ENCODE measurements at places on chromosomes 4 and X. TPM values are rescaled to one million over a fixed set of nuclear protein-coding genes. Genes with fewer than 3 reads are reported as not detected.

The ADRA2C gene
- not detected for total RNA-seq

- no peak overlapping the region for H3K4me3 ChIP-seq
- no peak for DNase-seq
- no peak overlapping the region for H3K27ac ChIP-seq
- peaks cover 2% of the 10 kb centered on the region for H3K27me3 ChIP-seq
- no peaks in the 10 kb centered on the region for H3K36me3 ChIP-seq
Measured at GRCh38 chrX:40152173-40152711, 54.5 kb upstream of the BCOR start.

The MTM1 gene
- 24.1 TPM for total RNA-seq

The CT47B1 gene
- total RNA-seq: not detected

DNA sequence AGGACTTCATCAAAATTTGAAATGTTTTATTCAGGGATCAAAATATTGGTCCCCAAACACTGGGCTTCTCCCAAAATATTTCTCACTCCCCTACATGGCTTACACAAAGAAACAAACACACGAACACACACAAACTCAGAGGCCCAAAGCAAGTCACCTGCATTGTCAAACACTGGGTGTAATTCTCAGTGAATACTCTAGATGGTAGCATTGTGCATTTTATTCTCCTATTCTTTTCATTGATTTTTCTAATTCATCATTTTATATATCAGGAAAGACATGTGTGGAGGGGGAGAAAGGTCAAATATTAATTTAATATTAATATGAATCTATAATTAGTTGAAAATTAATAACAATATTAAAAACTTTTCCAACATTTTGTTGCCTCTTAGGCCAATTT, 72.3 kb upstream of the TNMD start:
- no peaks in the 10 kb centered on the region for H3K4me1 ChIP-seq
- H3K4me3 ChIP-seq: no peak overlapping the region
- no peak overlapping the region for H3K27ac ChIP-seq
- peaks cover 2% of the 10 kb centered on the region for H3K27me3 ChIP-seq
- no peaks in the 10 kb centered on the region for H3K36me3 ChIP-seq
- no peak for DNase-seq

The MAMLD1 gene
- 15.0 TPM for total RNA-seq

- peaks cover 4% of the 10 kb centered on the region for H3K4me1 ChIP-seq
- no peak for DNase-seq
- H3K36me3 ChIP-seq: no peaks in the 10 kb centered on the region
- no peak overlapping the region for H3K27ac ChIP-seq
Measured at GRCh38 chr4:81919223-81919622, 447.5 kb upstream of the RASGEF1B start.

The STK32B gene
- not detected for total RNA-seq

The SASH3 gene
- 129 TPM for total RNA-seq

GRCh38 chrX:74814681-74815080, 110.6 kb downstream of the NEXMIF start:
- H3K36me3 ChIP-seq: no peaks in the 10 kb centered on the region
- H3K27ac ChIP-seq: no peak overlapping the region
- no peak overlapping the region for H3K4me3 ChIP-seq
- H3K4me1 ChIP-seq: no peaks in the 10 kb centered on the region

Measured in activated T-helper 1 cell treated with anti-CD3 and anti-CD28 coated beads, Interleukin-12 subunit alpha, Interleukin-12 subunit beta, Interleukin-2, Interleukin-4 antibody, amounts not matched to agents 30 ng/mL and 10 ng/mL and 1 ng/mL, durations not matched to agents 14 hours and 24 hours and 36 hours (primary cell).